Foreskin keratinocyte (primary cell): ENCODE measurements at places on chromosomes 1 and 21. TPM values are rescaled to one million over a fixed set of nuclear protein-coding genes. Genes with fewer than 3 reads are reported as not detected.

The S100A7A gene
- total RNA-seq, result not detected in 2 replicates

The TINAGL1 gene
- total RNA-seq, result 167 and 194 TPM in 2 replicates

The LCE6A gene
- 0.18 TPM in 1 of 2 replicates, not detected in the other for total RNA-seq

The LCE1F gene
- total RNA-seq, result 0.42 and 0.61 TPM in 2 replicates

The BARHL2 gene
- not detected in 2 replicates for total RNA-seq

The CFAP74 gene
- total RNA-seq, result 0.03 and 0.07 TPM in 2 replicates

The RIMKLA gene
- not detected in 2 replicates for total RNA-seq

The MIXL1 gene
- not detected in 2 replicates for total RNA-seq

The GBP3 gene
- total RNA-seq, result 19.6 and 32.8 TPM in 2 replicates

The CD53 gene
- not detected in 2 replicates for total RNA-seq
